ENCODE measurements at places on chromosomes 2 and 18.

GRCh38 chr2:12321886-12322285 is 394.9 kb upstream of the TRIB2 start:
- DNase-seq = no peak

DNA sequence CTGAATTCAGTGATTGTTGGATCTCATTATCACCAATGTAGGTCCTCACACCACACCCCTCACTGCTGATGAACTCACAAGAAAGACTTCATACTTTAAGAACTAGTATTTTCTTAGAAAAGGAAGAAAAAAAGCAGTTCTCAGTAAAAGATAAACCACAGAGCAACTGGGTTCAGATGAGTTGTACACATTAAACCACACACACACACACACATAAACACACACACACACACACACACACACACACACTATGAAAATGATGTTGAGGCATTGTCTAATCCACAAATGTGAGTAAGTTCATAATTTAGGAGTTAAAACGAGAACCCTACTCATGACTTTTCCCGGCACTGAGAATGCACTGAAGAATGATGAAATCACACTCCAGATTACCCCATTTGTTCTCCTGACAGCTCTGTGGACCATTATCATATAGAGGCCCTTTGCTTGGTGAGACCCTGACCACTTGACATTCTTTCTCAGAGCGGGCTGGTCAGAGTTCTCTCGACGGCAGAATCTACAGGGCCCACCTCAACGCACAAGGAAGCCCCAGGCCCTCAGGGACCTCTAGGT is 106.2 kb downstream of the BCL2 start:
- DNase-seq = no peak

- DNase-seq = no peak
Observed at GRCh38 chr18:55753643-55754263, 165.8 kb upstream of the TCF4 start.

DNA sequence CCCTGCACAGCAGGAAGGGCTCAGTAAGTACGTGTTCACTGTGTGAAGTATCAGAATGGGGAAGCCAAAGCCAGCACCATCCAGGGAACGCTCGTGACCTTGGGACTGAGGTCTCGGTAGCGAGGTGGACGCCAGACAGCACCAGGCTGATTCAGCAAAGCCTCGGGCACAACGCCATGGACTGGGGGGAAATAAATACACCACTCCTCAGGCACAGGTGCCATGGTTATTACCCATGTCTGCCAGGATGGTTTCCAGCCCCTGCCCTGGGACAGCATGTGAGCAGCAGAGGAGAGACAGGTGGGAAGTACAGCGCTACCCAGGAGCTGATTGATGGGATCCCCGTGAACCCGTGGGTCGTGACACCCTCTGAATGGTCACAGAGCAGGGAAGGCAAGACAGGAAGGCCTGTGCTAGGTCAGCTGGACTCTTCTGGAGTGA is 53.0 kb downstream of the REEP1 start:
- no peak for DNase-seq

DNA sequence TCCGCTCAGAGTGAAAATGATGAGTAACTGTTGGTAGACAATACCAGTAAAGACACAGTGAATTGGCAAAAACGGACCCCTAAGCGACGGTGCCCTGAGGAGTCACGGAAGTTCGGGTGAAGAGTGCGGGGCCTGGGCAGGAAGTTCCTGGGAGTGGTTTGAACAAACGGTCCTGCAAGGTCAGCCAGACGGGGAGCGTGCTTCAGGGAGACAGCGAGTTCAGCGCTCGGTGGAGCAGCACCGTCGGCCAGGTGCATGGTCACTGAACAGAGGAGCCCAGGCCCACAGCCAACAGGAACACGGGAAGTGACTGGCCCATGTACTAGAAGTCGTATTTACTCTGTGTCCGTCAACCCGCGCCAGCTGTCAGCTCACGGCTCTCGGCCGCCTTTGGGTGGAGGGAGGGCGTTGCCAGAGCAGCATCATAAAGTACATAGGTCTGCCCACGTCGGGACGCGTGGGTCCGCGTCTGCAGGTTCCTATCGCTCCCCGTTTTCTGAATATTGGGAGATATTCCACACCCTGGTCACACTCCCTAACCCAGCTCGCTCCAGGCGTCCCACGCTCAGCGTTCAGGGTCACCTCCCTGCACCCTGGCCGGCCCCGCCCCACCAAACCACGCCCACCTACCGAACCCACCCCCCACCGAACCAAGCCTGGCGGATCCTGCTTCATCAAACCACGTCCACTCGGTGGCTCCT is 75.6 kb upstream of the UXS1 start:
- DNase-seq = peak; percentile 25

DNA sequence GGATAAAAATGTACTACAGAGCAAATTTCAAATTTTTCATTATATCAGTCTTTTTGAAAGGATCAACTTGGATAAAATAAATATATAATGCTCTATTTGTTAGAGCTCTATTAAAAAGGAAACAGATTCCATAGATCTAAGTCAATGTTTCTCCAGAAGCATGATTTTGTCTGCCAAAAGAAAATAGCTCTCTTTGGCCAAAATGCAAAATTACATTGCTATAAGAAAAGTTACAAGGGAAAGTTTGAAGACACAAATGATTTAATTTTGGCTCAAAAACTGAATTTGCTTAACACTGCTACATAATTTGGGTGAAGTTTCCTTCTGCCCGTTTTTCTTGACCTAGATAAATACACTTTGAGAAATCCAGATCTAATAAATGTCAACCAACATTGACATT is 15.7 kb downstream of the C2orf69 start:
- no peak for DNase-seq
